ENCODE measurements at places on chromosomes 3 and 15. TPM values are rescaled to one million over a fixed set of nuclear protein-coding genes. Genes with fewer than 3 reads are reported as not detected.

Gene LMAN1L
- total RNA-seq, result 0.72 TPM

DNA sequence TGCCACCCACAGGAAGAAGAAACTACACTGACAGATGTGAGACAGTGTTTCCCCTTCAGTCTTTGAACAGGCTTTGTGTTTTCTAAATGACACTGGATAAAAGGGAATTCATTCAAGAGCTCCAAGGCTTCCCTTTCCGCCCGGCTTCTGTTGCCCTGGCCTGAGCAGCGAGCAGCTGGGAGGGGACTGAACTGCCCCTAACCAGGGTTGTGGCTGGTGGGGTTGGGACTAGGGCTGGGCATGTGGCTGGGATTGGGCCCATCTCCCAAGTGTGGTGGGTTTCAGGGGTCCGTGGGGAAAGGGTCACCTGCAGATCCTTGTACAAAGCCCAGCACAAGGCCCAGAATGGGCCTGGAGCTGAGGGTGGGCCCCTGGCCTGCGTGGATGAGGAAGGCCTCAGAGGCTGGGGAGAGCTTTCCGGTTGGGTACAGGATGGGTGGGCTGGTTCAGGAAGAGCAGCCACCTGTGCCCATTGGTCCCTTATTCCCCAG, 10.4 kb downstream of the VILL start:
- DNase-seq, result no peak

DNA sequence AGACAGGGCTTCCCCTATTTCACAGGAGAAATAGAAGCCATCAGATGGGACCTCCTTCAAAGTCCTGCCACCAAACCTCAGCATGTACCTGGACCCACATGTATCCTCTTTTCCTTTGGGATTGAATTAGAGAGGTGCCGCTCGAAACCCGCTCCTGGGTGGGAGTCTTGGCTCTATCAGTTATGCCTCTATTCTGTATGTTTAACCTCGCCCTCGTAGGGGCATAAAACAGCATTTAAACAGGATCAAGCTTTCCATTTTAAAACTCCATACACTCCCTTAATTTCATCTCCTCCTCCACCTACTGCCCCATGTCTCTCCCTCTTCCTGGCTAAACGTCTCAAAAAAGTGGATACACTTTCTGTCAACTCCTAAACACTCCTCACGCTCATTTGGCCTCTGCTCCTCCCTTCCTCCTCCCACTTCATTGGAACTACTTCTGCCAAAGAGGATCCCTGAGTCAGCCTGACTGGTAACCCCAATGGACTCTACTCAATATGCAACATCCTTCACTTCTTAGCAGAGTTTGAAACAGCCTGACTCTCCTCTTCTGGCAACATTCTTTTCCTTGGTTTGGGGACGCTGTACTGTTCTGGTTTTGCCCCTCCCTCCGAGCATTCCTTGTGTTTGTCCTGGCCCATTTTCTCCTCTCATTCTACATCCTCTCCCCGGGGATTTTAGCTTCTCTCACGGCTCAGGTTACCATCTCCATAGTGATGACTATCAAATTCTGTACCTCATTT, 23.0 kb upstream of the MUC20 start:
- no peak for DNase-seq

GRCh38 chr3:45337839-45338470, 50.4 kb upstream of the LARS2 start:
- DNase-seq, result no peak

DNA sequence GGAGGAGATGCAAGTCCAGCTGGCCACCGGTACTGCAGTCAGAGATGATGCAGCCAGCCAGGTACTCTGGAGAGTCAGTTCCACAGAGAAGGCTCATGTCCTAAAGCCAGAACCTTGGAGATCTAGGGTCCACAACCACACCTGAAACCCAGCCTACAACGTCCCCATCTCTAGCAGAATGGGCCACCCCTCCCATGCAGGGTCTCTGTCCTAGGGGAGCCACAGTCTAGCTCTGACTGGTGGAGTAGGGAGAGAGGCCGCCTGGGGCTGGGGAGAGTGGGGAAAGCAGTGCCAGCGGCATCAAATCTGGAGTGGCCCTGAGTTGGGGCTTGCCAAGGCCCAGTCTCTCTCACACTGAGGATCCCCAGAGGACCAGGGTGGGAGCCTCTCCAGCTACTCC, 43.5 kb downstream of the PTH1R start:
- no peak for DNase-seq

DNA sequence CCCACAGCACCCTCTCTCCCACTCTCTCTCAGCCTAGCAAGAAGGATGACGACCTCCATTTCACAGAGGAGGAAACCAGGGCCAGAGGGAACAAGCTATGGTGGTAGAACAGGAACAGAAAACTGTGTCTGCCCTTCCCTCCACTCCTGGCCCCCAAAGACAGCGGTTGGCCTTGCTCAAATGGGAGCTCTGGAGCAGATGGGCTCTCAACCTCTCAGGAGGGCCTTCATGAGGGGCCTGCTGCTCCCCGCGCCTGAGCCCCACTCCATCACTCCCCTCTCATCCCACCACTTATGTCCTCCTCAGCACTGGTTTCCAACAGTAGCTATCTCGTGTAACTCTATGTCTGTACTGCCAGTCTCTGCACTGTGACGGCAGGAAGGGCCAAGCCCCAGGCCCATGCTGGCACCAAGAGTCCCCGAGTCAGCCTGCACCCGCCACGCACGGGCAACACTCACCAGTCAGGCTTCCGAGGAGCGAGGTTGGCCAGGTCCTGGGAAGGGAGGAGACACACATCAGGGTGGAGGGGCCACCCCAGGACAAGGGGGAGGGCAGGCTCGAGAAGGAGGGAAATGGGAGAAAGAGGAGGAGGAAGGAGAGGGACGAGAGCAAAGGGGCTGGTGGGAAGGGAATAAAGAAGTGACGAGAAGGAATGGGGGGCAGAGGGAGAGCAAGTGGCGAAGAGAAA, 45.5 kb downstream of the PTH1R start:
- no peak for DNase-seq

- no peak for DNase-seq
Measured at GRCh38 chr15:29534378-29534777, 264.8 kb upstream of the NSMCE3 start.

GRCh38 chr15:60656481-60656880, 177.5 kb upstream of the ICE2 start:
- DNase-seq, result no peak

GRCh38 chr15:69320977-69321554, 22.4 kb downstream of the PAQR5 start:
- DNase-seq, result no peak

Measured in activated T-cell treated with anti-CD3 and anti-CD28 coated beads, Interleukin-2, amount 50 U/mL, for 72 hours (primary cell).